Activated T-helper 1 cell treated with anti-CD3 and anti-CD28 coated beads, Interleukin-2, amount 50 U/mL, for 16 hours (primary cell): ENCODE measurements at places on chromosomes 12 and 14.

- DNase-seq: no peak
Measured at GRCh38 chr12:50314636-50315312, 31.5 kb upstream of the LIMA1 start.

DNA sequence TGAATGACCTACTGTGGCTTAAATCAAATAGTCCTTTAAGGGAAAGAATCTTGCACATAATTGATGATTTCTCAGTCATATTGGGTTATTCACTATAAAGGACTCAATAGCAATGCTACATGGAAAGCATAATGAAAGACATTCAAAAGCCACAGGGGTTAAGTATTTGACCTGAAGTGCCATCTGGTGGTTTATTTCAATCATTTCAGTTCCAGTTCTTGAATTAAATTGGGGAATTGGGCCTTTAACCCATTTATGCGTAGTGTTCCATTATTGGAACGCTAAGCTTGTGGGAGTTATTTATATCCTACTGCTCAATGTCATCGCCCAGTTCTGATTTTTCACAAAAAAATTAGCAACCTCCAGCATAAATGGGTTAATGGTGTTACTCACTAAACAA lies 41.3 kb upstream of the C12orf71 start:
- DNase-seq: no peak

DNA sequence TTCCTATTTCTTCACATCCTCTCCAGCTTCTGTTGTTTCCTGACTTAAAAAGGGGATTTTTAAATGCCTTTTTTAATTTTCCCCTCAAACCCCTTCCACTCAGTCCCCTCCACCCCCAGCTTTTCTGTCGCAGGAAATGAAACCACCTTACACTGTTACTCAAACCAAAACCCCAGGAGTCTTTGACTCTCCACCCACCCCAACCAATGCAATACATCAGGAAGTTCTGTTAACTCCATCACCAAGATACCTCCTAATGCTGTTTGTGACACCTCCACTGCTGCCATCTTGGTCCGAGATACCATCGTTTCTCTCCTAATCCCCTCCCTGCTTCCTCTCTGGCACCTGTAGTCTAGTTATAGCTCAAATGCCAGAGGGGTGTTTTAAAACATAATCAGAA lies 25.4 kb upstream of the CPM start:
- no peak for DNase-seq

- DNase-seq: no peak
Measured at GRCh38 chr12:116698116-116698515, 39.8 kb downstream of the SPRING1 start.

- DNase-seq: peak; percentile 39
Measured at GRCh38 chr12:127280393-127281275, 986.3 kb upstream of the TMEM132C start.

DNA sequence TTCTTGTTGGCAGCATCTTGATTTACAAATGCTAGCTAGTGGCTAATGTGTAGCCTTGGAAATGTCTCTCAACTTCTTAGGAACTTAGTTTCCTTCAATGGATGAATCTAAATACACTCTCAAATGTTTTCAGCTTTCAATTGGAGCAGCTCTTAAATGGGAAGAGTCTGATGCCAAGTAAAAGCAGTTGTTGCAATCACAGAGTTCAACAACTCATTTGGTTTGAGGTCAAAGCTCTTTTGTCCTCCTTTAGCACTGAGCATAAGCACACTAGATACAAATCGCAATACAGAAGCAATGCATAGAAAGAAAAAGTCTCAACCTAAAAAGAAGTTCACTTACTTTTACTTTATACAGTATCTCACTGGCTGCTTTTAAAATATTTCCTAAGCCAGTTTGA lies 986.1 kb upstream of the FLRT2 start:
- DNase-seq: no peak

DNA sequence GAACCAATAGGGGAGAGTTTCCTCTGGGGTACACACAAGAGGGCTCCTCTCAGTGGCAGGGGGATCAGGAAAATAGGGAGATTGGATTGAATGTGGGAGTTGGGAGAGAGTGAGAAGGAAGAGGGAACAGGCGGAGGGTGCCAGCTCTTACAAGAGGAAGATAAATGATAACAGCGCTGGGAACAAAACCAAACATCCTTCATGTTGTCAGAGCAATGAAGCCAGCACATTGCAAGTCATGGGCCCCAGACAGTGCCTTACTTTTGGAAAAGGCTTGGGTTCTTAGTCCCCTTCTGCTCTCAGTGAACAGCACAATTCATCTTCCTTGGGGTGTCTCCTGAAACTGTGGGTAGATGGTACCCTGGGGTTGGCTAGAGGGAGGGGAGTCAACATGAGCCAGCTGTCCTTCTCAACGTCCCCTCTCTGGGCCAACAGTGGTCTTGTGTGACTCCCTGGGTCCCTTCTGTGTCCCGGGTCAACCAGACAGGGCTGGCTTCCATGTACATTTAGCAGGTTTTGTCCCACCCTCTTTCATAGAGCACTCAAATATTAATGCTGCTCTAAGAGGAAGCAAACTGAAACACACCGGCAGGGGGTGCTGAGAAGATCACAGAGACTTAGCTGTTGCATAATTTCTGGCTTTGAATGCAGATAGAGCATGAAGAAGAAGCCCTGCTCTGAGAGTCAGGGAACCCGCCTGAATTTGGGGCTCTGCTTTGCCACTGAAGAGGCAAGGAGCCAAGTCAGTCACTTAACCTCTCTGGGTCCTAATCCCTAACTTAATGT lies 138.5 kb downstream of the ESRRB start:
- DNase-seq: no peak

- DNase-seq: no peak
Measured at GRCh38 chr12:122872815-122873361, 23.0 kb downstream of the VPS37B start.

DNA sequence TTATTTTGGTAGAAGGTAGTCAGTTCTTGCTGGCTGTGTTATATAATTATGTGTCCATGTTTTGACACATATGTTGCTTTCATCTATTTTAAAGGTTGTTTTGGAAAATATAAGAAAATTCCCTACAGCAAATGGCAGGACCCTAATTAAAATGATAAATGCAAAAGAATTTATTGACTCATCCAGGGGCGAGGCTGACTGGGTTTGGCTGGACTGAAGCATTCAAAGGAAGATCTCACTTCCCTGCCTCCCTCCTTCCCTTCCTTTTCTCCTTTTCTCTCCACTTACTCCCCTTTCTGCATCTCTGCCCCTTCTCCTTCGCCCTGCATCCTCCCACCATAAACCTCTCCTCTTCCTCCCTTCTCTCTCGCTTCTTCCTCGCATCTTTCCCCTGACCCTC lies 129.6 kb downstream of the SNAPC1 start:
- DNase-seq: no peak

DNA sequence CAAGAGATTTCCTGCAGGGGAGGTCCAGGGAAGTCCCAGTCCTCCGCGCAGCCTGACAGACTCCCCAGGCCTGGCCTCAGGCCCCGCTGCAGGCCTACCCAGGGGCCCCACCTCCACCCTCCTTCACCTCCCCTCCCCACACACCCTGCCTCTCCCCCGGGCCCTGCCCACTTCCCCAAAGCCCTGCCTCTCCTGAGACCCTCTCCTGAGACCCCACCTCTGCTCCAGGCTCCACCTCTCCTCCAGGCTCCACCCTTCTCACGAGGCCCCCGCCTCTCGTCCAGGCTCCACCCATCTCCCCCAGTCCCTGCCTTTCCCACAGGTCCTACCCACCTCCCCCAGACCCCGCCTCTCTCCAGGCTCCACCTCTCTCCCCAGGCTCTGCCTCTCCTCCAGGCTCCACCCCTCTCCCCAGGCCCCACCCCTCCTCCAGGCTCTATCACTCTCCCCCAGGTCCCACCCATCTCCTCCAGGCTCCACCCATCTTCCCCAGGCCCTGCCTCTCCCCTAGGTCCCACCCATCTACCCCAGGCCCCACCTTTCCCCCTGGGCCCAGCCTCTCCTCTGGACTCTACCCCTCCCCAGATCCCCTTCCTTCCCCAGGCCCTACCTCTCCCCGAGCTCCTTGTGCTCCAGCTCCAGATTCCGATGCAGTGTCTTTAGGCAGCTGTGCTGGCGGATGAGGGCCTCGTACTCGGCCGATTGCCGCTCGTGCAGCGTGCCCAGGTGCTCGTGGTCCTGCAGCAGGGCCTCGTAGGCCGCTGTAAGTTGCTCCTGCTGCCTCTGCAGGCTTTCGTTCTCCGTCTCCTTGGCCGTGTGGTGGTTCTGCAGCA lies 58.8 kb upstream of the GPR68 start:
- DNase-seq: no peak

- DNase-seq: no peak
Measured at GRCh38 chr12:46386877-46387629, 14.5 kb upstream of the SLC38A2 start.

DNA sequence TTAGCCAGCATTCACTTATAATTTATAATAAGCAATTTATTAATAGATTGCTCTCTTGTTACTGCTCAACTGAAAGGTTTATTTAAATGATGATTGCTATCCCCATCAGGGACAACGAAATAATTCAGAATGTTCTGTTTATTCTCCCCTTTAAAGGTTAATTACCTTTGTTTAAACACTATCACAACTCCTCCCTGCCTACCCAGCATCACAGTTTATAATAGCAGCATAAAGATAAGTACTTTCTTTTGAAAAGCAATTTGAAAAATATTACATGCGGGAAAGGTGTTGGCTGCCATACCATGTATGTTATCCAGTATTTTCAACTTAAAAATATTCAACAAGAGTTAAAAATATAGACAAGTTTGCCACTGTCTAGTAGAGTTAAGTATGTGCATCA lies 30.6 kb downstream of the SCAF11 start:
- DNase-seq: no peak

- DNase-seq: no peak
Measured at GRCh38 chr14:35390577-35391387, 13.8 kb downstream of the NFKBIA start.

DNA sequence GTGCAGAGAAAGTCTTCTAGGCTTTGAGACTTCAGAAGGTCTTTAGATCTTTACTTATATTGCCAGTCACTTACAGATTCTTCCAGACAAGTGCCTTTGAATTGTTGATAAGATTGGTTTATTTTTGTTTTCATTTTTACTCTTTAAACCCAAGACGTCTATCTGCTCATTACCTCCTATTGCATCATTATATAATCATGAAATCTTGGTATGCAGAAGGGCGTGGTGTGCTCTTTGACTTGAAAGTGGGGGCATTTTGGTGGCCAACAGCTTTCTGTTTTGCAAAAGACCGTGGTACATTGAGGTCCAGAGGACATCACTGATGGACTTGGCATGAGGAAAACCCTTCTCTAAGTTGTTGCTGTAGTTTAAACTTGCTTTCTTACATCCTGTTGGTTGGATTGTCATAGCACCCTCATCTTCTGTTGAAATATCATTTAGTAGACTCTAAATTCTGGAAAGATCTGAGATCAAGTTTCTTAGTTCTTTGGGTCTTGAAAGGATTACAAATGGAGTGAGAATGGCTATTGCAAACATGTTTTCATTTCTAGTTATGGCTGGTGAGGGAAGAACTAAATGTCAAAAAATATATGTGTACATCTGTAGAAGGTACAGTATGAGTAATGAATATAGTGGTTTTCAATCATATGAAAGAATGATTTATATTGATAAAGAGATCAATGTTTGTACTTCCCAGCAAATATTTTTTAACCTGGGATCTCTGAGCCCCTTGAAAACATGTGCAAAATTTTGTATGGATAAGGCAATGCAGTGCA lies 441.8 kb downstream of the NRXN3 start:
- no peak for DNase-seq

DNA sequence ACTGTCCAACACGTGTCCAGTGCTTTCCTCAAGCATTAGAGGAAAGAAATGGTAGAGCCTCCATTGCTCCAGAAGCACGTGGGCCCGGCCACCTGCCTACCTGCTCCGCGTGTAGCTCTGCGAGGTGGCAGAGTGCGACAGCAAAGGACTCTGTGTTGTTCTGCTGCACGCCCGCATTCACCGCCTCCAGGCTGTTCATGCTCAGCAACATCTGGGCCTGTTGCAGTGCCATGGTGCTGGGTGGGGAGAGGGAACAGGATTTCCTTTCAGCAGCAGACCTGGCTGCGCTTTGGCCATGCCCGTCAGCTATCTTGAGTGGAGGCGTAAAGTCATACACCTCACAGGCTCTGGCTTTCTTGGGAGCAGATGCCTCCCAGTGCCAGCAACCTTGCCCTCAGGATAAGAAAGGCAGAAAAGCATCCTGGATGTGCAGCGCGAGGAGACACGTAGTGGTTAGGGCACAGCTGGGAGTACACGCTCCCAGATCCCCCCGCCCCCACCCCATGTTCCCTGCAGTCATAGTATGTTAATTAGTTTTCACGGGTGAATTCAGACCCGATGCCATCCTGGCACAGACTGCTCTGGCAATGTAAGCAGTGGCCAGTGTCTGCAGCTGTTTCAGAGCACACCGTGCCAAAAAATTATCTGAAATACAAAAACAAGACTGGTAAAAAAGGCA lies 25.1 kb downstream of the ANAPC5 start:
- no peak for DNase-seq

GRCh38 chr14:59093902-59094301 lies 94.6 kb upstream of the DAAM1 start:
- no peak for DNase-seq

GRCh38 chr12:71958457-71958856 lies 19.8 kb downstream of the TPH2 start:
- DNase-seq: no peak

GRCh38 chr14:74083784-74084276 lies 423 bp downstream of the ALDH6A1 start:
- DNase-seq: no peak
